ENCODE measurements at places on chromosomes 4 and X.

- no peak for DNase-seq
Observed at GRCh38 chrX:39813631-39814277, 284.0 kb downstream of the BCOR start.

- no peak for DNase-seq
Observed at GRCh38 chrX:153906126-153906917, 1.8 kb downstream of the AVPR2 start.

- DNase-seq: peak; percentile 57
Observed at GRCh38 chr4:38782452-38783108, at the start of gene TLR10. Gene TLR10 (minus strand): TSS chr4:38782990. CDS start chr4:38775590, 7,400 bp downstream.

DNA sequence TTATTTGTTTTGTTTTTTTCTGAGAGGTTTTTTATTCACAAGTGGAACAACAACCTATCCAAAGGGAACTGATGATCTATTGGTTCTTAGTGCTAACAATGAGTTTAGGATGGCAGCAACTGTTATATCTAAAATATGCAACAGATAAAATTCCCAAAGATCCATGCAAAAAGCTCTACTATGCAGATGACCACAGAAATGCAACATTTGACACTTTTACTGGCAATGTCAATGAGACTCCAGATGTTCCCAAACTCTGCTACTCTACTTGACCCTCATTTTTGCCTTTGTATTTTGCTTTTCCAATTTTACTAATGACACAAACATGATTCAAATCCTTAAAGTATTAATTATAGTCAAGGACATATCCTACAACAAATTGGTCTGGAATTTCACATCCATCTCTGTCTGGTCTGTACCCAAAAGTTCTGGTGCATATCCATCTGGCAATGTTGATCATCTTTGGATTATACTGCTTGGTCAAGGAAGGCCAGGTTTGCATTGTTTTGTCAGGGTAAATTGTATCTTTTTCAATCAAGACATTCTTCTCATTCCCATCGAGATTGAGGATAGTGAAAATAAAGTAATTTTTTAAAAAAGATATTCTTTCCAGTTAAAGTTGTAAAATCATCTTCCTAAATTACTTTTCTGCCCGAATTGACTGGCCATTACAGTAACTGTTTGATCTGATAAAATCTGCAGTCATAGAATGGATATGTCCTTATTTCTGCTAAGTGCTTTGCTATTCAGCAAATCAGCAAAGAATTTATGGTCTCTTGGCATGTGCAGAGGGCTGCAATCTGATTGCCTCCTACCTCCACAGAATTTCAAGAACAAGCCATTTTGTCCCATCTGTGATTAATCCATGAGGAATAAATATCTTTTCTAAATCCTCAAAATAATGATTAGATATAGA is 73.6 kb downstream of the FGFBP1 start:
- no peak for DNase-seq

DNA sequence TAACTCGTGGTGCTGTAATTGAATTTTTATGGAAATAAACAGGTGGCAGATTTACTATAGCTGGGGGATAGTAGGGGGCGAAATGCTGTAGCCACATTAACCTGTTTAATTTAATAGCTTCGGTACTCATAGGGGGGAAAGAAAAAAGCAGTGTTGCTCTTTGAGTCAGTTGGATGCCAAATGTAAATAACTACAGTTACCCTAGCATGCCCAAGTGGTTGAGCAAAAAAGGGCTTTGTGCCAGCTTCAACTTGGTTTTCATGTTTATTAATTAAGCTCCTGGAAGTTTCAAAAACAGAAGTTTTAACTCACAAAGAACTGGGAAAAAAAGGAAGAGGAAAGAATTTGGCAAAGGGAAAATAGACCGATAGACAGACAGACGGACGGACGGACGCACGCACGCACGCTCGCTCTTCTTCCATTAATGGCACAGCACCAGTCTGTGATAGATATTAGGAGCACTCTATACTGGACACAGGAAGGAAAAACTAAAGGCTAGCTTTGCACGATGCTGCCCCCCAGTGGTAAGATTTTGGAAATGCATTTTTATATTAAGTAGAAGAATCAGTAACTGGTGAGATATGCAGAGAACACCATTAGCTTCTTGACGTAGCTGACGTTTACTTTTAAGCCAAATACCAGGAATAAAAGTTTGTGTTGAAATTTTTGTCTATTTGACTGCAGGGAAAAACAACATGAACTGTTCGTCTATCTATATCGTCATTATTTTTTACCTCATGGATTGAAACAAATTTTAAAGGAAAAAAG is 151.8 kb downstream of the SLC7A11 start:
- DNase-seq: peak; percentile 45

- no peak for DNase-seq
Observed at GRCh38 chr4:48879561-48880442, 26.8 kb downstream of the OCIAD2 start.

DNA sequence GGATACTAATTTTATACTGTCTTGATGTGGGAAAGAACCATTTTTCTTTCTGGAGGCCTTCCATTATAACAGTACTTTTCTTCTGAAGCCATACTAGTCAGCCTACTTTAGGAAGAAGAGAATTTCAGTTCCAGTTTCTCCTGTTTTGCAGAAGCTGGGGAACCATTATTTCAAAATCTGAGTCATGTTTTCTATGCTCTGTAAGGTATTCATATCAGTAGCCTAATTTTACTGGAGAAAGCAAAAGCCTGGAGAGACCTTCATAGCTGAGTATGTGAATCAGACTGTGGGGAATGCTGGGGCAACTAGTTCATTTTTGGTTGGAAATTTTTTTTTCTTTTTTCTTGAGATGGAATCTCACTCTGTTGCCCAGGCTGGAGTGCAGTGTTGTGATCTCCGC is 22.4 kb downstream of the AFF1 start:
- DNase-seq: no peak

DNA sequence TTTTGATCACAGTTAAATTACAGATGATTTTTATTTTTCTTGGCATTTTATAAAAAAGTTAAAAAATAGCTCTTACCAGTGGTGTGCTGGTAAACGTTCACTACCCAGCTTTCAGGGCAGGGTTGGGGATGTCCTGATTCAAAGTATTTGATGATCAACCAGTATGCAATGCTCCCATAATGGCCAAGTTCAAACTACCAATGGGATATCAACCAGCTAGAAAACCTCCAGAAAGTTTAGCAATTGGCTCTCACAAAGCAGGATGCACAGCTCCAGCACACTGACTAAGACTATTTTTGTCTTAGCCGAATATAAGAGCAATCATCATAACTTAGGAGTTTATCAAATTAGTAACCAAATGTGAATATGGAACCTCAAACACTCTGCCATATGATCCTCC is 108.0 kb upstream of the PDE5A start:
- no peak for DNase-seq

- no peak for DNase-seq
Observed at GRCh38 chrX:40684092-40684491, 36.7 kb upstream of the CXorf38 start.

GRCh38 chrX:154602766-154603437 is 16.2 kb downstream of the CTAG1B start:
- no peak for DNase-seq

DNA sequence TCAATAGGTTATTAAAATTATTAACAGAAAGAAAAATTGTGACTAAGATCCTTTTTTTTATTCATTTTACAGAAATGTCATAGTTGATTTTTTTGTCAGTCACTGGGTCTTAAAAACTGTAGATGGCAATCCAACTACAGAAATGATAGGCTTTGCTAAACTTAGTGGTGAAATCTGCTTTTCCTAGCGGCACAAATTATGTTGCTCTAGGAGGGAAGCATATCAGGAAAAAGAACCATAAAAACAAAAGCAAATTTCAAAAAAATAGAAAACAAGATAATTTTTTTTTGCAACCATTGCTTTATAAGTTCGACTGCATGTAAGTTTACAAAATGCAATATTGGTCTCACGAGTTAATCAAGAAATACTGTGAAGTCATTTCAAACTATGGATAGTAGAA is 443.5 kb upstream of the IGFBP7 start:
- no peak for DNase-seq

DNA sequence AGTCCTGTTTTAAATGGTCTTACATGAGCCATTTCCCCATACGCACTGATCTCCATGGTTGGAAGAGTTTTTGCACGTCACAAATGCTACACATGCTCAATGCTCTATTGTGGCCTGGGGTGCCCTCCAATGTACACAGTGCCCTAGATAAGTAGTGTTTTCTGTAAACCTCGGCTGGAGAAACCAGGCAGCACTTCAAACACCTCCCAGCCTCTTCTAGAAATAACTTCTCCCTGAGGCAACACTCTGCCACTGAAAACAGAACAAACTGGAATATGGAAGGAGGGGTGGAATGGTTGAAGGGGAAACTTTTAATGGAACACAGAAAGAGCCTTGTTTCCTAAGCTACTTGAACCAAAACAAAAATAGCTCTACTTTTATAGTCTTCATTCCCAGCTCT is 123.9 kb upstream of the CBR4 start:
- DNase-seq: no peak

DNA sequence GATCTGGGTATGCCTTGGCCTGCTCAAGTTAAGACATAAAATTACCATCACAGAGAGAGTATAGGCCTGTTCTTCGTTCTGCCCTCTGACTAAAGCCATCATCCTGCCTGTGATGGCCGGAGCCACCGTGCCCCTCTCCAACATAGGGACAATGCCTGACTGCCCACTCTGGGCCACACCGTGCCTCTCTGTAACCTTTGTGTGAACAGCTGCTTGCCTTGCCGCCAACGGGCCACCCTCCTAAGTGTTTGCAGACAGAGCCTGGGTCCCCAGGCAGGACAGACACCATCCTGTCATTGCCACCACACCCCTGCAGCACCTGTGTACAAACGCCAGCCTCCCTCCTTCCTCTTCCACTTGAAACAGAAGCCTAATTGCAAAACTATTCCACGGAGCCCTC is 298.7 kb upstream of the TENM3 start:
- DNase-seq: no peak

- no peak for DNase-seq
Observed at GRCh38 chr4:10172278-10172921, 55.8 kb upstream of the WDR1 start.

DNA sequence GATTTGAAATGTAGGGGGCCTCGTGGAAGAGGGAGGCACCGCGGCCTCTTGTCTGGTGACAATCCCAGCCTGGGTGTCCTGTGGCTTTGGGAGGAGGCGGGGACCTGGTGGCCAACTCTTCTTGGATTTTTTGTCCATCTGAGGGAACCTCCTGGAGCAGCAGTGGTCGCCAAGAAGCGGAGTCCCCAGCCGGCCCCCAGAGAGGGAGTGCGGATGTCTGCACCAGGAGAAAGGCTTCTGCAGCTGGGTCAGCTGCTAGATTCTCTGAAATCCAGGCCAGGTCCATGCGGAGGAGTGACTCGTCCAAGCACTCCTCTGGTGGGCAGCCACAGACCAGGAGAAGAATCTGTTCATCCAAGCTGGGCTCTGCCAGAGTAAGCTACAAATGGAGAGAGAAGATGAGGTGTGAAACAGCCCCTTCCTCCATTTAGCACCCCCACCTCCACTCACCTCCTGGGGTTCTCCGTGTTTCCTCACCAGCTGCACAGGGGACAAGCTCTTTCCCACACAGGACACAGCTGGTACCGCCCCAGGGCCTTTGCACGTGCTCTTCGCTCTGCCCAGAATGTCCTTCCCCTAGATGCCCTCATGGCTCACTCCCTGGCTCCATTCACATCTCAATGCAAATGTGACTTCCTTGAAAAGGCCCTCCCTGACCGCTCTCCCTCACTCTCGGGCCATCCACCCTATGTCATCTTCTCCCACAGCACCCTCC is 27.6 kb downstream of the C4orf50 start:
- no peak for DNase-seq

GRCh38 chr4:26484032-26484515 is 6.2 kb downstream of the CCKAR start:
- no peak for DNase-seq

GRCh38 chr4:113659127-113659526 is 102.4 kb downstream of the CAMK2D start:
- DNase-seq: no peak

DNA sequence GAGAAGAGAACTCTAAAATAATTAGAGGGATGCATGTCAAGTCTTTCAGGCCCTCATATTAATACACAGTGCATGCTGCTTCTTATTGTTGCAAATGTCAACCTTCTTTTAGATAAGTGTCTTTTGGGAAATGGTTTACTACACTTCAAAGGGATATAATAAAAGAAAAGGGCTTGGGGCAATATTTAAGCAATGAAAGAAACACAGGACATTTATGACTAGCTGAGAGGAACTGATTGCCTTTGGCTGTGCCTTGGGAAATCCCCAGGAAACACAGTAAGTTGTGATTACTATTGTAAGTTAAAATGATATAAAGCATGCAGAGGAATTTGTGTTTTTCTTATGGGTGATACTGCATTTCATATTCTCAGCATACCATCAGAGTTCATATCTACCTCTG is 1036.2 kb upstream of the GRID2 start:
- DNase-seq: no peak

GRCh38 chr4:1210241-1210841 is 38.0 kb upstream of the SPON2 start:
- DNase-seq: no peak

DNA sequence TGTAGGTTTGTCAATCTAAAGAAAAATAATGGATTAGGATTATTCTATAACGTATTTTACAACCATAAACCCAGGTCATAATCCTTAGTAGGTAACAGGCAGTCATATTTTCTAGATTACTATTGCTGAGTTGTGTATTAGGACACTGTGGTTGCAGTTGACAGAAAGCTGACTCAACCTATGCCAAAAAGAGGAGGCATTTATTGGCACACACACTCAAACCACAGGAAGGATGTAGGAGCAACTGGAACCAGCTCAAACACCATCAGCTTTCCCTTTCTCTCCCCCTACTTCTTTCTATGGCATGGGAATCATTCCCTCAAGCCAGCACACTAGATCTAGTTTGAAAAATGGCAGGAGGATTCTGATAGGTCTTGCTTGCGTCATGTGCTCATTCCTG is 136.4 kb upstream of the FAM9C start:
- no peak for DNase-seq

- DNase-seq: no peak
Observed at GRCh38 chr4:159363361-159363760, 260.5 kb downstream of the RAPGEF2 start.

GRCh38 chr4:165715989-165716388 is 157.0 kb upstream of the TLL1 start:
- no peak for DNase-seq

- no peak for DNase-seq
Observed at GRCh38 chrX:118038614-118039365, 77.8 kb downstream of the KLHL13 start.

- no peak for DNase-seq
Observed at GRCh38 chr4:83010111-83010521, 507 bp downstream of the LIN54 start.

GRCh38 chr4:42492962-42493361 is 95.7 kb downstream of the SHISA3 start:
- DNase-seq: no peak

- DNase-seq: no peak
Observed at GRCh38 chrX:48497871-48498270, 10.9 kb upstream of the PORCN start.

- no peak for DNase-seq
Observed at GRCh38 chrX:105314458-105314857, 94.0 kb upstream of the TEX13A start.

- DNase-seq: no peak
Observed at GRCh38 chr4:53593765-53594164, 2.5 kb upstream of the LNX1 start.

All from hypothalamus (tissue), 51 donors.